ENCODE measurements at places on chromosomes 3 and 15.

DNA sequence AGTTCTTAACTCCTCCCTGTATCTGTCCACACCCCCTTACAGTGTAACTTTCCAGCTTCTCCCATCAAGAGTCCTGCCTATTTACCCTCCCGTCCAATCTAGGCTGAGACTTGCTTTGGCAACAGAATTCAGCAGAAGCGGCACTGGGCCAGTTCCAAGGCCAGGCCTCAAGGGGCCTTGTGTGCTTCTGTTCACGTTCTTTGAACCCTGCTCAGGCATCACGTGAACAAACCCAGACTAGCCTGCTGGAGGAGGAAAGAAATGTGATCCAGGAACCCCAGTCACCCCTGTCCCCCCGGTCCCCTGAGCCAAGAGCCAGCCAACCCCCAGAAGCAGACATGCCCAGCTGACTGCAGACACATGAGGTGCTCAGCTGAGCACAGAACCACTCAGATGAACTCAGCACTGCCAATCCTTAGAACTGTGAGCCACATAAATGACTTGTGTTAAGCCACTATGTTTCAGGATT is 76.1 kb upstream of the DCLK3 start:
- DNase-seq = no peak

- no peak for DNase-seq
Observed at GRCh38 chr15:80536716-80537115, 132.5 kb downstream of the ARNT2 start.

DNA sequence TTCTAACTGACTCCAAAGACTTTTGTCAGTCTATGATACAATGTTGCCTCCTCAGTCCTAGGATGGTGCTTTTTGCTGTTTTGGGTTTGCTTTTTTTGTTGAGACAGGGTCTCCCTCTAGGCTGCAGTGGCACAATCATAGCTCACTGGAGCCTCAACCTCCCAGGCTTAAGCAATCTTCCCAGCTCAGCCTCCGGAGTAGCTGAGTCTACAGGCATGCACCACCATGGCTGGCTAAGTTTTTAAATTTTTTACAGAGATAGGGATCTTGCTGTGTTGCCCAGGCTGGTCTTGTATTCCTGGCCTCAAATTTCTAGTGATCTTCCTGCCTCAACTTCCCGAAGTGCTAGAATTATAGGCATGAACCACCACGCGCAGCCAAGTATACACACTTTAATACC is 22.5 kb downstream of the RUBCN start:
- no peak for DNase-seq

DNA sequence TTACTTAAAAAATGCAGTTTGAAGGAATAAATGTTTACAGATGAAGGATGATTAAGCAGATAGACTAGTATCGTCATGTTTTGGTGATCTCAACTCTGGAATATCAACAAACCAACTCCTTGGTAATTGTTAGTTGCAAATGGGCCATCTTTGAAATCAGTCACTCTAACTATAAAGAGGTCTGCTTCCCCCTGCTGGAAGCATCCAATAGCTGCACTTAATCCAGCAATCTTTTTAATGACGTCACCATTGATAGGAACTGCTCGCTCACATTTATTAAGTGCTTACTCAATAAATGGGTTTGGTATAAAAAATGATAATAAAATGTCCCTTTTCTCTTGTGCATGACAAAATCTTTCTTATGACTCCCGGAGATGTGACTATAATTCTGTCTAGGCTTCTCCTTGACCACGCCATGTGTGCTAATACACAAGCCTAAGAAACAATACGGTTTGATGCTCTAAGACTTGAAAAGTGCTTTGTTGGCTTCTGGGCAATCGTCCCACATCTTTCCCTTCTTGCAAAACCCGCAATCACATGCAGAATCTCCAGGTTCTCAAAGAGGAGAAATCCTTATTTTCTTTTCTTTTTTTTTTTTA is 227.6 kb upstream of the POU1F1 start:
- DNase-seq = peak; percentile 17

DNA sequence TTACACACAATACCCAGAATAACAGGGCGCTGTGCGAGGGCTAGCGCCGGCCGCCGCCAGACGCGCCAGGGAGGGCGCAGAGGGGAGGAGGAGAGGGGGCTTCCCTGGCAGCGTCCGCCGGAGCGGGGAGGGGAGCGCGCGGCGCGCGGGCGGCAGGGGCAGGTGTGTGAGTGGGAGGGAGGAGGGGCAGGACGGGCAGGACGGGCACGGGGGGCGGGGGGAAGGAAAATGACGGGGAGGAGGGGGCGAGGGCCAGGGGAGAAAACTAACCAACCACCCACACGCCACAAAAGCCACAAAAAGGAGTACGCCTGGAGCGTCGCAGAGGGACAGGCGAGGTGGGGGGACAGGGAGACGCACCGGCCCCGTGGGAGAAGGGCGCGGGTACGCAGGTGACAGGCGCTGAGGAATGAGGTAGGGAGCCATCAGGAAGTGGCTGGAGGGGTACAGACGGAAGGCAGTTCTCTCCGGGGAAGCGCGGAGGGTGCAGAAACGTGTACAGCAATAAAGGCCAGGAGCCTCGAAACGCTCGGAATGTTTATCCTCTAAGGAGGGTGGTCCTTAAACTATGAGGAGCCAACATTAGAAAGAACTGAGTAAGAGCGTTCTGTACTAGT is 610 bp upstream of the SATB1 start:
- DNase-seq = peak; percentile 69

- peak; percentile 61 for DNase-seq
Observed at GRCh38 chr3:122681284-122681973, 790 bp downstream of the PARP14 start.

GRCh38 chr3:125107363-125107762 is 51.6 kb upstream of the HEG1 start:
- no peak for DNase-seq

- DNase-seq = no peak
Observed at GRCh38 chr3:188520466-188520865, 366.5 kb downstream of the LPP start.

DNA sequence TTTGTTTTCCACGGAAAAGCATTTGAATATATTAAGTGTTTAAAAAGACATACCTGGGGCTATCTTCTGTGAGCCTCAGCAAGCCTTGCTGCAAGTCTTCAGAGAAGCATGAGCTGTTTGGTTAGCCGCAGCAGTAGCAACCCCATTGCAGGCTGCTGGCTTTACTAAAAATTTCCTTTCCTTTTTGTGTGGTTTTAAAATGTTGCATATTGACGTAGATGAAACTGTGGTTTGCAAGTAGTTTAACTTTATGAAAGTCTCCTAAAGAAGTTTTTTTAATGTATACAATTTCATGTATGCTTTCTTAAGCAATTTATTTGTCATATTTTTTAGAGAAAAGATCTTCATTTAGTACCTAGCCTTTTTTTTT is at the start of gene GPR171:
GPR171 (minus strand) TSS at position 166 of the 370 bp plus-strand sequence. CDS start 3,830 bp downstream, outside the sequence.
- no peak for DNase-seq

DNA sequence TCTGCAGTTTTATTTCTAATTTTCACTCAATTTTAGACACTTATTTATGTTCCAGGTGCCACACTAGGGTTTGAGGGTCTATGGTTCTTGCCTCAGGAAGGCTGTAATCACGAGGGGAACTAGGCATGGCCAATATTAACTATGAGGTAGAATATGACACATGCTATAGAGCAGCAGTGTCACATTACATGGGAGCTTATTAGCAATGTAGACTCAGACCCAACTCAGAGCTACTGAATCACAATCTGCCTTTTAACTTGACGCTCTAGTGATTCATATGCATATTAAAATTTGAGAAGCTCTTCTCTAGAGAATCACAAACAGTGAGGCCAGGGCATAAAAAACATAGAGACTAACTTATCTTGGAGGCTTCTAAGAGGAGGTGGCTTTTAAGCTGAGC is 32.8 kb upstream of the MRPL3 start:
- DNase-seq = no peak

GRCh38 chr3:106913111-106913698 is 464.0 kb upstream of the CCDC54 start:
- DNase-seq = peak; percentile 8

GRCh38 chr3:11718637-11719405 is 75.1 kb upstream of the VGLL4 start:
- peak; percentile 90 for DNase-seq

DNA sequence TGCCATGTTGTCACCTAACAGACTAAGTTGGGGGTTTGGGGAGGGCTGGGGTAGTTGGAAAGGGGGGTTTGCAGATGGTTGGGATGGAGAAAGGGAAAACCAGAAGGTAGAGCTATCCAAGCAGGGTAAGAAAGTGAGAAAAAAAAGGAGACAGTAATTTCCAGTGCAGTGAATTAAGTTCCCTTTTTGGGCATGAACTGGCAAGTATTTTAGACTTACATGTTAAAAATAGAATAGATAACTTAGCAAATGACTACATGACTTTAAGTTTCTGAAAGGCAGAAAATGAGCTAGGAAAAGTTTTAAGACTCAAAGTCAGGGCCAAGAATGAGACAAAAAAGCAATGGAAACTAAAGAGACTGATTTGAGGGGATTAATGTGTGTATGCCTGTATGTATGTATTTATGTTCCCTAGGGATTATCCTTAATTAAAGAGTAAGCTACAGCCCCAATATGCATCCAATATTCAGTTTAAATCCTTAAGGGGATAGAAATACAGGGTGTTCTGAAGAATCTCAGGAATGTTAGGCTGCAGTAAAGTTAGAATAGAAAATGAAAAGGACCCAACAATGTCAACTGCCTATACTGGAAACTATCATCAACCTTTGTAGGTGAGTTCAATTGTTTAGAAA is 285.2 kb upstream of the MME start:
- no peak for DNase-seq

- peak; percentile 48 for DNase-seq
Observed at GRCh38 chr3:184241447-184242296, 7.1 kb downstream of the ALG3 start.

DNA sequence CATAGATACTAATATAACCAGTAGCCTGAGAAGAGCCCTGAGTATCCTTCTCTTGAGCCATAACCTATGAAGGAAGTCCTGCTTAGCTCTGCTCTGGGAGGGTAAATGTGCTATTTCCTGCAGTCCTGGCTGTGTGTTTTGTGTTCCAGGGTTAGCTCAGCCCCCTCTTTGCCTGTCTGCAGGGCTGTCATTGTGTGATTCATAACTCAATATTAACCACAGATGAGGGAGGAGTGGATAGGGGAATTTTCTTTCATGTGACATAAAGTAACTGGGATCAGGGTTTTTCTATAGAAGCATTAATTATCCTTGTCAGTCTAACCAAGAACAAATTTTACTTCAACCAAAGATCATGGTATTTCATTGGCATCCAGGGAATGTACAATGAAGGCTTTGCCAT is 183.3 kb upstream of the ZBTB20 start:
- no peak for DNase-seq

DNA sequence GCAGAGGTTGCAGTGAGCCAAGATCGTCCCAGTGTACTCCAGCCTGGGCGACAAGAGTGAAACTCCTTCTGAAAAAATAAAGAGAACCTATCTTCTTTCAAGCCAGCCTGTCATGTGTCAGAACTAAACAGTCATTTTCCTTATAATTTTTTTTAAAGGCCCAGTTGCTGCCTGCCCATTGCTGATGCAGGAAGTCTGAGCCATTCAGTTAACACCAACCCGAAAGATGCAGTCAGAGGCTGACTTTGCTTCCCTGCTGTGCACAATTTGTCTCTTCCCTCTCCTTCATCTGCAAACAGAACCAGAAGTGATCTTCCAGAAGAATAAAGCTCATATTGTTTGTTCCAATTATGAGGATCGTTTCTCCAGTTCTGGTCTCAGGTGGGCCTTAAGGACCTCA is 220.6 kb downstream of the SLCO3A1 start:
- no peak for DNase-seq

DNA sequence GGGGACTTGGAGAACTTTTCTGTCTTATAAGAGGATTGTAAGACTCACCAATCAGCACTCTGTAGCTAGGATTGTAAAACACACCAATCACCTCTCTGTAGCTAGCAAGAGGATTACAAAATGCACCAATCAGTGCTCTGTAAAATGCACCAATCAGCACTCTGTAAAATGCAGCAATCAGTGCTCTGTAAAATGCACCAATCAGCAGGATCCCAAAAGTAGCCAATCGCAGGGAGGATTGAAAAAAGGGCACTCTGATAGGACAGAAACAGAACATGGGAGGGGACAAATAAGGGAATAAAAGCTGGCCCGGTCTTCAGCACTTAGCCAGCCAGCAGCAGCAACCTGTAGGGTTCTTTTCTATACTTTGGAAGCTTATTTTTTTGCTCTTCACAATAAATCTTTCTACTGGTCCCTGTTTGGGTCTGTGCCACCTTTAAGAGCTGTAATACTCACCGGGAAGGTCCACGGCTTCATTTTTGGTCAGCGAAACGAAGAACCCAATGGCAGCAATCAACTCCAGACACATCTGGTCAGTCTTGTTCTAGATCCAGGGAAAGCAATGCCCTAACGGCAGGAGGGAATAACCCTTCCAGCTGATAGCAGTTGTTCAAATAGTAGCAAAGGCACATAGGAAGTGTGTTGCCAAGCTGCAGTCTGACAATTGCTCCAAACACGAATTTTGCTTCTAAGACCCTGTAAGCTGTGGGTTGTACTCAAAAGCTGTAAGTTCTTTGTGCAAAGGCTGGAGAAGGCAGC is 135.6 kb downstream of the TJP1 start:
- DNase-seq = no peak

GRCh38 chr15:22883196-22883595 is 44.7 kb downstream of the NIPA2 start:
- no peak for DNase-seq
